GM13977 (cell line): ENCODE measurements at places on chromosomes 5 and 9.
A peak's percentile ranks its signal among the peaks of the same experiment; 100 is the strongest.

DNA sequence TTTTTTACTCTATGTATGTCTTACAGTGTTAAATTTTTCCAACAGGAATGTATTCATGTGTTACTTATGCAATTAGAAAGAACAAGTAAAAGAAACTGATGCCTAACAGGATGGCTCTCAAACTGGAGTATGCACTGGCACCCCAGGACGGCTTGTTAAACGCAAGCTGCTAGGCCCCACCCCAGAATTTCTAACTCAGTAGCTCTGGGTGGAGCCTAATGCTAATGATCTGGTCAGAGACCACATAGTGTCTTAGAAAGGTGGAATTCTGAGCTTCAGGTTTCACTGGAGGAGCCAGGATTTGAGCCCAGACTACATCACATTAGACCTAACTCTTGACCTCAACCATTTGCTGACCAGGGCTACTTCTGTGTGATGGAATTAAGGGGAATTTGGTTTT is 34.4 kb downstream of the SHC3 start:
- no peak for DNase-seq

DNA sequence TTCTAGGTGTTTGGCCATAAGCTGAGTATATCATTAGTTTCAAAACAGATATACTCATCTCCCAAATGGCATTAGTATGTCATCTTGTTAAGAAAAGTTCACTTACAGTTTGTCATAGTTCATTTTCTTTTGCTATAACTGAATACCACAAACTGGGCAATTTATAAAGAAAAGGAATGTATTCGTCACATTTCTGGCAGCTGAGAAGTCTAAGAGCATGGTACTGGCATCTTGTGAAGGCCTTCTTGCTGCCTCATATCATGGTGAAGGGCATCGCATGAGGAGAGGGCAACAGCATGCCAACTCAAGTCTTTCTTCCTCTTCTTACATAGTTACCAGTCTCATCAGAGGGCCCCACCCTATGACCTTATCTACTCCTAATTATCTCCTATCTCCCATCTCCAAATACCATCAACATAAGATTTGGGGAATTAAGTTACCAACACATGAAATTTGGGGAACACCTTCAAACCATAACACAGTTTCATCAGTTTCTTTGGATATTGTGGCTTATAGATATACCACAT is 20.4 kb upstream of the ITGA1 start:
- DNase-seq, result no peak

- peak; percentile 5 for DNase-seq
These were observed 988.3 kb downstream of the DTWD2 start for GRCh38 chr5:117999939-118000549.

DNA sequence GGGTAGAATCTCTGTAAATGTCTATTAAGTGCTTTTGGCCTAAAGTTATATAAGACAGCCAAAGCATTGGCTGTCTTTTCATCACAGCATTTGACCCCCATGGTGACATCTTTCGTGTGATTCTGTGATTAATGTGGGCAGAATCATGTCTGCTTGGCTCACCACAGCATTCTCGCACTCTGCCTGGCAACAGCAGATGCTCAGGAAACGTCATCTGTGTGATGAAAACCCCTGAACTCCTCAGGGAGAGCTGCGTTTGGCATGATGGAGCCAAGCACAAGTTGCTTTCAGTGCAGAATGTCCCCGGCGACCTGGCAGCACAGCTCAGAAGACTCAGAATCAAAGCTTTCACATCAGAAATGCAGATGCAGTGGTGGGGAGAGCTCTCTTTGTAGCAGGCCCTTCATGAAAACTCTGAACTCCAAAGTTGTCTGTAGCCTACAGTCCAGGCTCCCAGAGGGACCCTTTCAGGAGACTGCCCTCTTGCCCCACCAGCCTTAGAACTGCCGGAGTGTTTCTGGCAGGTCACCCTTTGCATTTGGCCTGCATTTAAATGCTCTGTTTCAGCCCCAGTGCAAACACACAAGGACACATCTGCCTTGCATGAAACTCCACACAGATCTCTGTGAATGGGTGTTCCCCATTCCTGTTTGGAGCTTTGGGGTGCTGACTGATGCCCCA is 155.6 kb upstream of the PANK3 start:
- peak; percentile 43 for DNase-seq

- DNase-seq, result no peak
These were observed 71.7 kb downstream of the ZNF462 start for GRCh38 chr9:106934442-106935238.

DNA sequence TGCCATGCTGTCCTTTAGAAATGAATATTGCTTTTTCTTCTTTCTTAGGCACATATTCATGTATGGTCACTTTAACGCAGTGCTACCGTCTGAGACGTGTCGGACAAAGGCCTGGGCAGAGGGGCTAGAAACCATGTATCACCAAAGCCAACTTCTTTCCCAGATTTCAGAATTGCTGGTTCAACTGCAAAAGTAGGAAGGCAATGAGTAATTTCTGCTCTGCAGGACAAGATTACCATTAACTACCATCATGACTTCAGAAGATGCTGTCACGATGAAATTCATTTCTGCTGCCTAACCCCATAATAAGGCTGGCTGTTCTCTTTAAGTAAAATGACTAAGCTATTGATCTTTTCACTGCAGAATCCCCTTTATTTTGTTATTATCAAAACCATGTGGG is 306.7 kb downstream of the PDE4D start:
- DNase-seq, result no peak

DNA sequence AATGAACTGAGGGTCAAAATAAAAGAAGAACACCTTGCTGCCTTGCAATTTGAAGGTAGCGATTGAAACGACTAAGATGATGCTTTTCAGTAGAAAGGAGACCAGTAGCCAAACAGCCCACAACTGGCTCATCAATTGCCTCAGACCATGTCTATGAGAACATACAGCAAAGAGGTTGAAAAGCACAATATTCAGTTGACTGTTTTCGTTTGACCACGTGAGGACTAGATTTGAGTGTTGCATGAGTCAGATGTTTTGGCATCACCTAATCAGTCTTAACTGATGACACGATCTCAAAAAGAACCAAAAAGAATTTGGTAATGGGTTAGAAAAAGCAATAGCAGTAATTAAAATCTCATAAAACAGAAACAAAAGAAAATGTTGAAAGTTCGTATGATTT is 82.7 kb upstream of the IL7R start:
- no peak for DNase-seq

- DNase-seq, result no peak
These were observed 762.7 kb upstream of the ARRDC3 start for GRCh38 chr5:92145852-92146251.

DNA sequence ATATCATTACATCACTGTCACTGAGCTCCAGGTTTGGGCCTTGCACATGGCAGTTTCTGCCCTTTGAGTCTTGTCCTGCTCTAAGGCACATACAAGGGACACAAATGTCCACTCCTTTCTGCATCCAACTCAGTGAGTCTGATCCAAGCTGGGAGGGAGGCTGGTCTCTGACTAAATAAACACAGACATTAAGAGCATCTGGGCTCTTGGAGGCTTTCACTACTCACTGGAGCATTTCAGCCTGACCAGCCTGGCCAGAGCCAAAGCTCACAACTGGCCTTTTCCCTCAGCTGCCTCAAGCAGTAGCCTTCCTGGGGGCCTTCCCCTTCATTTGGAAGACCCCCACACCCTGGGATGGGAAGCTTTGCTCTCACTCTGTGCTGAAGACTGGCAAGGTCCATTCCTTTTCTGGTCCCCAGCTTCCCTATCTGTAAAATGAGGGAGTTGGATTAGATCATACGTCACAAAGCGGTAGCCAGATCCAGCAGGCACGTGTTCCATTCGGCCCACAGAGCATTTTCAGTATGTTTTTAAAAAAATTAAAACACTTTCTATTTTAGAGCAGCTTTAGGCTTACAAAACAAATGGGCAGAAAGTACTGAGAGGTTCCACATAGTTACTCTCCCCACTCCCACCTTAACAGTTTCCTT is 58.6 kb upstream of the XPA start:
- DNase-seq, result no peak
